Stimulated activated CD4-positive, alpha-beta T cell treated with anti-CD3 and anti-CD28 coated beads, Interleukin-2, amount 100 ng/mL, for 4 hours (primary cell): ENCODE measurements at places on chromosomes 2 and 18.

DNA sequence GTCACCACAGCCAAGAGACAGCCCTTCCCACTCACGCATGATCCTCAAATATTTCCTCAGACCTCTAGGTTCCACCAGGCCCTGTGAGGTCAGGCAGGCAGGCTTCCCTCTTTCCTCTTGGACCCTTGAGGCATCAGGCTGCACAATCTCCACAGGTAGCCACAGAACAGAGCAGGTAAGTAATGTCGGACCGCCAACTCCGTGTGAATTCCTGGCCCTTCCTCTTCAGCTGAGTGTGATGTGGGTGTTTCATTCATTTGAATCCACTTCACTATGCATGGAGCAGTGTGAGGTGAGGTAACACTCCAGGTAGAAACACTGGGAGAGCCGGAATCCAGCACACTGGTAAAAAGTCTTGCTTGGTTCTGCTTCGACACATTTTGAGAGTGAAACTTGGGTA is 44.0 kb downstream of the MRPL35 start:
- no peak for DNase-seq

- no peak for DNase-seq
Measured at GRCh38 chr2:27857417-27858172, 32.6 kb downstream of the RBKS start.

GRCh38 chr2:206408323-206409320 is 34.7 kb upstream of the ADAM23 start:
- DNase-seq, result no peak

DNA sequence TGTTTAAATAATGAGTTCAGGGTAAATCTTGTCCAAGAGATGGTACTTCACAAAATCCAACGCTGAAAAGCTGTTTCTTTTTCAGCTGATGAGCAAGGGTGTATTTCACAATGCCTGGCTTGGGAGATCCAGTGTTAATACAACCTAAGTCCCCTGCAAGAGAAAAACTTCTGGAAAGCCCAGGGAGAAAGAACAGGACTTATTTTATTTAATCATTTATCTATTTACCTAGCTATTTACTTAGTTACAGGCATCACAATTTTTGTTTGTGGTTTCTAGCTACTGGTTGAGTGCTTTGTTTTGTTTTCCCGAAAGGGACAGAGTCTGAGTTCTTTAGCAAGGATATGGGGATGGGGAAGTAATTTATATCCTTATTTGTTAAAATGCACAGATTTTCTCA is 598.2 kb upstream of the SYT4 start:
- no peak for DNase-seq

- DNase-seq, result no peak
Measured at GRCh38 chr2:172062402-172063004, 22.8 kb upstream of the DLX1 start.

- DNase-seq, result no peak
Measured at GRCh38 chr2:201275069-201275468, 14.7 kb downstream of the CASP8 start.

DNA sequence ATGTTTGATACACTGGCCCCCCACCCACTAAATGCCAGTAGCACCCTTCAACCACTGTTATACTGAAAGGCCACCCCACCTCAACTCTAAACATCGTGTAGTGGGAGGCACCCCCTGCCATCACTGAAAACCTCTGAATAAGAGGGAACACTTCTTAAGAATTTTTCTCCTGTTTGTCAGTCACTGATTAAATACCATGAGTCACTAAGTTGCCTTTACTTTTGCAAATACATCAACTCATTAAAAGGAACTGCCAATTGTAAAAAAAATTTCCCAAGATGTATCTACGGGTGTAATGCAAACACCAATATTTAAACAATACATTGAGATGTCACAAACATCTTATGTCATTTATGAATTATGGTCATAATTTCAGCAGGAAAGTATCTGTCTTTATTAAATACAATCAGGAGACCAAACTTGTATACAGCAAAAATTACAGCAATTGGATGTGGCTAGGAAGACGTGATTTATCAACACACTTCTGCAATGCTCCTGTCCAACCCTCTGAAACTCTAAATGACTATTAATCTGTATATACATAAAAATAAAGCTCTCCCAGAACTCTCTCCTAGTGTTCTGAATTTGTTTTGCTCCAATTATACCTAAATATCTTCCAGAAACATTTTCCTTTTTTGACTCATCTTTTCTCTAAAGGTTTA is 144.1 kb upstream of the STK17B start:
- no peak for DNase-seq

DNA sequence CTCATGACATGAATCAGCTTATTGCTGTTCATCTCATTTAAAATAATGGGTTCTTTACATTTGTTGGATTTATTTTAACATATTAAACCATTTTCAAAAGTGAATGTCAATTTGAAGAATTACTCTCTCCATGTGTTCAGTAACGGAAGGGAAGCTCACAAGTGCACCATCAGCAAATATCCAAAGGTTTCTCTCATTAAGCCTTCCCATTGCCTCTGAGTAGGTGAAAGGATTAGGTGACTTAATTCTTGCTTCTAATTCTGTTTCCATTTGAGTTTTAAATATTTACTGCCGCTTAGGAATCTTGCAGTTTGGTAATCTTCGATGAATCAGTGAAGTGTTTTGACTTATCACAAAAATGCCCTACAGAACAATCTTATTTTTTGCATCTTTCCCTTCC is 145.1 kb upstream of the NYAP2 start:
- no peak for DNase-seq

DNA sequence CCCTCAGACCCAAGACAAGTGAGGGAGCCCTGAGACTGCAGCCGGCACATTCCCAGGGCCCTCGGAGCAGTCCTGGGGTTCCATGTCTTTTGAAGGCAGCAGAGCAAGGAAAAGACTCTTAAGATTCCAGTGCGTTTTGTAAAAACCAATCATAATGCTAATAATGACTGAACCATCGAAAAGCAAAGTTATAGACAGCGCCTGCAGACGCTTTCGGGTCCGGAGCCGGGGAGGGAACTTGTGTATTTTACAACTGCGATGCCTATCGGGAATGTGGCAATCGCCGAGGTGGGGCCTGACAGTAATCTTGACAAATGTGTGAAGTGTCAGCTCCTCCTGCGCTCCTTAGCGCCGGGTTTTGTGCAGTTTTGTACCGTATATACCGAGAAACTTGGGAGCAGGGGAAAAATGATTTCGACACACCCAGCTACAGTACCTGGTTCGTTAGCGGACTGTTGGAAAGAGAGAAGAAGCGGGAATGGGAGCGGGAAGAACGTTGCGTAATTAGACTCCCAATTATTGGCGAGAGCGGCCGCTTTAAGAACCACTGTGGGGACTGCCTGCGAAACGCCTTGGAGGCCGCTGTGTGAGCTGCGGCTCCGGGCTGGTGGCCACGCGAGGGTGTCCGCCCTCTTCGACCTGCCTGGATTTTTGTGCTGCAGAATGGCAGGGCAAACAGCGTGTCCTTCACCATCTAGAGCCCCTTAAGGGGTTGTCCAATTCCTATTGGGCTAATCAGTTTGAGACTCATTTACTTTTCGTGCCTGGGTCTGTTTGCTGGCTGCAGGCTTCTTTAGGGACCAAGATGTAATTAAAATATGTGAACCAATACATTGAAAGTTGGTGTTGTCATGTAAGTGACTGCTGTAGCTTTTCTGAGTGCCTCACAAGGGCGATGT is 2.4 kb downstream of the EPAS1 start:
- no peak for DNase-seq

DNA sequence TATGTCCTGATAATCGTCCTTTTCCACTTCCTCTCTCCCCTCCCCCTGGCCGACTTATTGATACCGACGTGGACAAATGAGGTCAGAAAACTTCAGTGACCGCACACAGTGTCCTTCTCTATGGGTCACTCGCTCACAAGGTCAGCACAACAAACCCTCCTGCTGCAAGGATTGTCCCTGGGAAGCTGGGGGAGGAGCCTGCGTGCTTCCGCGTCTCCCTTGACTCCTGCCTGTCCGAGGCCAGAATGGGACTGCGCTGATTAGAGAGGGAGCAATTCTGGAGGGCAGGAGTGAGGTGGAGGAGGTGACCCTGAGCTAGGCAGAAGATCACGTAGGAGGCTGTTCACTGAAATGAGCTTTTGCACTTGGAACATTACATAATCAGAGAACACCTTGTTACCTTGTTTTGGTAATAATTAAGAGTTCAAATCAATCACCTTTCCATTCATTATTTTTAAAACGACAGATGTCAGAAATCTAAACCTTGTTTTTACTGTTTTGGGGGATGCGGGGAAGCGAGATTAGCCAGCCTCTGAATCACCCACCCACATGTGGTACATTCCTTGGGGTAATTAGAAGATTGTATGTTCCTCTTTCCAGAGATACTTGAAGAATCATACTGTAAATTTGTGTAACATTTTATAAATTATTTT is 70.6 kb downstream of the CTAGE1 start:
- DNase-seq, result no peak

DNA sequence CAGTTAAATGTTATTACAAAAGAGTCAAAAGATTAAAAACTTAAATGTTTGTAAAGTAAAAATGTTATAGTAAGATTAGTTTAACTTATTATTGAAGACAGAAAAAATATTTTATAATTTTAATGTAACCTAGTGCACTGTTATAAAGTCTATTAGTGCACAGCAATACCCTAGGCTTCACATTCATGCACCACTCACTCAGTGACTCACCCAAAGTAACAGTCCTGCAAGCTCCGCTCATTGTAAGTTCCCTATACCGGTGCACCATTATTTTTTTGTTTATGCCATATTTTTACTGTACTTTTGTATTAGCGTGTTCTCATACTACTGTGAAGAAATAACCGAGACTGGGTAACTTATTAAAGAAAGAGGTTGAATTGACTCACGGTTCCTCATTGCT is 759.7 kb upstream of the CDH7 start:
- DNase-seq, result no peak

DNA sequence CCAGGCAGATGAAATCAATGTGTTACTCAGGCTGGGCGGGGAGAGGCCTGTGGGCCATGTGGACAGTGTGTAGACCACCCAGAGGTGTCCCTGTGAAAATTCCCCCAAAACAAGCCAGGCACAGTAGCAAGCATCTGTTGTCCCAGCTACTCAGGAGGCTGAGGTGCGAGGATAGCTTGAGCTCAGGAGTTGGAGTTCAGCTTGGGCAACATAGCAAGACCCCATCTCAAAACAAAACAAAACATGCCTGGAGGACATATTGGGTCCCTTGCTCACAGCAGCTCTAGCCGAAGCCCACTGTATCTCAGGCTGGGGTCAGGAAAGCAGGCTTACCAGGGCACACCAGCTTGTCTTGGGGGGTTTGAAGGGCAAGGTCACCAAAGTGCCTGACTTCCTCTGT is 4.3 kb upstream of the PTMA start:
- DNase-seq, result no peak

DNA sequence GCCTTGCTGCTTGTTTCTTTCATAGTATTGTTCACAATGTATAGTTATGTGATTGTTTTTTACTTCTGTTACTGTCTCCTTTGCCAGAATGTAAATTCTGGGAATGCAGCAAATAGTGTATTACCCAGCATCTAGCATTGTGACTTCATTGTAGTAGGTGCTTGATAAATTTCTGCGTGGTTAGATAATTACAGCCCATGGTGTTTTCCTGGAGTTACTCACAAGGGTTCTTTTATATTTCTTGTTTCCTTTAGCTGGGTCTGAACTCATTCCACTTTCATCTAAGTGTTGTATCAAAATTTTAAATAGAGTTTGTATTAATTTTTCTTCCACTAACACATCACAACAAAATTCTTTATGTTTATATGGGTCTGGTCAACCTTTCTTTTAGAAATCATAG is 132.6 kb downstream of the MAP4K4 start:
- no peak for DNase-seq

DNA sequence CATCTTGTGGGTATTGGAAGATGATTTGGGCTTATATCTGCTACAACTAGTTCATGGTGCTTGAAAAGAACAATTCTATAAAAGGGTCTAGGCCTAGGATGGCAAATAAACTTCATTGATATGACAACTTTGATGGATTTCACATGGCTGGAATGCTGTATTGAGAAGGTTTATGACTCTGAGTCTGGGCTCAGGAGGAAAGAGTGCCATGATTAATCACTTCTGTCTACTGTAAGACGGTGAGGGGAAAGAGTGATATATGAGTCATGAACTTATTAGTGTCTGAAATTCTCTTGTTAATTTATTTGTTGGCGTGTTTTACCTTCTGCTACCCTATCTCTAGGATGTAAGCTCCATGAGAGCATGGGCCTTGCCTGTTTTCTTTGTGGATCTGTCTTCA is 17.0 kb upstream of the ADCYAP1 start:
- DNase-seq, result no peak

GRCh38 chr2:181183878-181184542 is 203.6 kb downstream of the UBE2E3 start:
- no peak for DNase-seq

- DNase-seq, result no peak
Measured at GRCh38 chr2:234849678-234850077, 102.1 kb upstream of the SH3BP4 start.

GRCh38 chr2:45770811-45771210 is 119.3 kb downstream of the PRKCE start:
- no peak for DNase-seq

DNA sequence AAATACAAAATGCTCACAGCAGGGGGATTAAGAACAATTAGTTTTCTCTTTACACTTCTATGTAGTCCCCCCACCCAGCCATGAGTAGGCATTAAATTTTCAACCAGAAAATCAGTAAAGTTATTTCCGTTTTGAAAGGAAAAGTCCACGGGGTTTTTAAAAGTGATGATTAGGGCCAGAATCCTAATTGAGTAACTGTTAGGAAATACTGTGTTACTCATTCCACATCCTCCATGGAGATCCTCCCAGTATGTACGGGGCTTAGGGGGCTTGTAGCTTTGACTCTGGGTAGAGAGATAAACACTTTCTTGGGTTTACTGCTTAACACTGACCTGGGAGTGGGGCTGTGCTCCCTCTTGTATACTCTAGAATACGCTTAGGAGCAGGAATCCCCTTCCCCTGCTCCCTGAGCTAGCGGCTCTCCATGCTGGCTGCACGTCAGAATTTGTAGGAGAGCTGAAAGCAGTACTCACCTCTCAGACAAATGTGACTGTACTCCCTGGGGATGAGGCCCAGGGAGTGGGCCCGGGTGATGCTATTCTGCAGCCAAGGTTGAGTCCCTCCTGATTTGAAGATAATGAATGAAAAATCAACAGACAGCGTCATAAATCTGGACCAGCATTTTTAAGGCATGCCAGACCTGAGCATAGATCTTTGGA is 100.5 kb downstream of the SLC4A3 start:
- no peak for DNase-seq

DNA sequence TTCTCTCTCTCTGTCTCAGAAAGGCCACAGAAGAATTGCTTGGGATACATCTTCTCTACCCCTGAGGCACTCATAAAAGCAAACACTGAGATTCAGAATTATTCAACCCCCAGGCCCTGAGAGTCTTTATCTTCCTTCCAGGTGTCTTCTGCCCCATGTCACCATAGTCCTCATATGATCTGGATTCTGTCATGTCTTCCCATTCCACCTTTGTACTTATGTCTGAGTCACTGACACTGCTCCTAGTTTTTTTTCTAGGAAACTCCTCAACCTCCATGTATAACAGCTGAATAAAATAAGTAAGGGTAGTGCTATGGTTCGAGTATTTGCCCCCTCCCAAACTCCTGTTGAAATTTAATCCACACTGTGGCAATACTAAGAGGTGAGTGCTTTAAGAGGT is 11.6 kb downstream of the HIBCH start:
- no peak for DNase-seq
